ENCODE measurements at places on chromosomes 4 and X.

GRCh38 chrX:103674531-103675454, 11.7 kb downstream of the MORF4L2 start:
- no peak for DNase-seq

DNA sequence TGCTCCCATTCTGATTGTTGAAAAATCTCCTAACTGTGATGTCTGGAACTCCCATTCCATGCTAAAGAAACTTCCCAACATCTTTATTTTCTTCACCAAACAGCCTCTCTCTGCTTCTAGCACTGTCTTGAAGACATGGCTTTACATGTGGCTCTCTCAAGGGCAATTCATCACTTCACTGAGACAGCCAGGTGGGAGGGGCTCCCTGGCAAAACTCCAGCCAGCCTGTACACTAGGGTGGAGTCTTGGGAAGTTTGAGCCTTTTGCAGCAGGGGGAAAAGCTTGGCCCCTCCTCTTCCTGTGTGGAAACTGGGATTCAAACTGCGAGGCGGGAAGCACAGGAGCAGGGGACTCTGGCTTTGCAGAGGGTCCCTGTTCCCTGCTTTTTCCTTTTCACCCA, 130.5 kb upstream of the TTC29 start:
- no peak for DNase-seq

DNA sequence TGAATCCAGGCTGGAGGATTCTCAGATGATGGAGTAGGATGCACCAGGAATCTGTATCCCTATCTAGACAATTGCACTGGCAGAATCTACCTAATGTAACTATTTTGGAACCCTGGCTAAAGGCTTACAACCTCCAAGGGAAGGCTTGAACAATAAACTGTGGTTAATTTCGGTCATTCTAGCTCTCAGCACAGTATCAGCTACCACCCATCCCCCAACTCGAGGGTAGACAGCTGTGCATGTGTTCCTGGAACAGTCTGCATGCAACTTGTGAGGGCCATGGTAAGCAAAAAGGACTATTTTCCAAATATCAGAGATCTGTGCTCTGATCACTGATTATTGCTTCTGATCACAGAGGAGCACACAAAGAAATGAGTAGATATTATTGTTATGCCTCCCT, 34.0 kb downstream of the ELF2 start:
- DNase-seq = no peak

DNA sequence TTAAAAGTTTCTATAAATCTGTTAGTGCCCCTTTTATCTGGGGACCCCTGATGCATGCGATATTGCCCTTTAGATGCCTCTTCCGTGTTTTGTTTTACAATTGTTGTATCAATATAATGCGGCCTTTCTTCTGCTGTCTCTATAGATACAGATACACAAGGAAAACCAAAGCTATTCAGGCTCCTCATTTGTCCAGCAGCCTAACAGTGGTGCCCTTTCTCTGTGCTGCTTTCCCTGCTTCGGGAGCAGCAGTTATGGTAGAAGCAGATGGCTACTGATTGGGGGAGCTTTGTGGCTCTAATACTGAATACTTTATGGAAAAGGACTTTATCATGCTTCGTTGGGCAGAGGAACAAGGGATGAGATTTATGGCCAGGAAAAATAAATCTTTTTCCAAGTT, 10.6 kb upstream of the PRDM8 start:
- DNase-seq = no peak

DNA sequence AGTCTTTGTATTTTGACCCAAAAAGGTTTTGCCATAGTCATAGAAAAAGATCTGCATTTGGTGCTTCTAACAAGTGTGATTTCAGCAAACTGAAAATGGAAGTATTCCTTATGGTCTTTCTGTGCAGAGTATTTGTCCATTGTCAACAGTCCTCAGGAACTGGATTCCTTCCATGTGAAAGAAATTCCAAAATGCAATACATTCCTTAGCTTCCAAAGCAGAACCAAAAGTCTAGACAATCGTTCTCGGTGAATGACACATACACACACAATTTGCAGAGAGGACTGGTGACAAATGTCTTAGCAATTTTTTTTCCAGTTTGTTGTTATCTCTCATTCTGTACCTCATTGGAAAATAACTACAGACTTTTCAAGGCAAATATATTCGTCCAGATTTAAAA, 562.2 kb upstream of the SLIT2 start:
- peak; percentile 51 for DNase-seq

DNA sequence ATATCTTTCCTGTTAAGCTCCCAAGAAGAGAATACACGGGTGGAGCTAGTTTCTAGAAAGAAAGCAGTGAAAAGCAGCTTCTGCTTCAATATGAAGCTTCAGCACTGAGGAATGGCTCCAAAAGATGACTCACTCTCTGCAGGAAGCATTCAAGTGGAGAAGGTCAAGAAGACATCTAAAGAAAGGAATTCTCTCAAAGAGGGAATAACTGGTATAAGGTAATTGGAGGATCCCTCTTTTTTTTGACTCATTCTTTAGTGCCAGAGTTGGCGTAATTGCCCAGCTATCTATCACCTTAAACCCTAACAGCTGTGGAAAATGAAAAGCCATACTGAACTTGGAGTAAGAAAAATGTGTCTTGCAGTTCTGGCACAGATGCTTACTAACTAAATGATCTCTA, 3.5 kb downstream of the EDA2R start:
- peak; percentile 50 for DNase-seq

DNA sequence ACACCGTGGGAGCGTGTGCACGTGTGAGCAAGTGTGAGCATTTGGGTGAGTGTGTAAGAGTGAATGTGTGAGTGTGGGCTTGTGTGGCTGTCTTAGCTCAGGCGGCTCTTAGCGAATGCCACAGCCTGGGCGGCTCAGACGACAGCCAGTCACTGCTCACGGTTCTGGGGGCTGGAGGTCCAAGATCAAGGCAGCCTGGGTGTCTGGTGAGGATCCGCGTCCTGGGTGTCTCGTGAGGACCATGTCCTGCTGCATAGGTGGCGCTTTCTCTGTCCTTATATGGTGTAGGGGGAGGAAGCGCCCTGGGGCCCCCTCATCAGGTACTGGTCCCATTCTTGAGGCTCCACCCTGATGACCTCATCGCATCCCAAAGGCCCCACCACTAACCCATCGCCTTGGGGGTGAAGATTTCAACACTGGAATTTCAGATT, 4.5 kb downstream of the DOK7 start:
- DNase-seq = no peak

Data from AG04449 (cell line).